Activated CD4-positive, alpha-beta T cell treated with anti-CD3 and anti-CD28 coated beads, Interleukin-2, amount 50 U/mL, for 16 hours (primary cell): ENCODE measurements at places on chromosomes 11 and 22.
A peak's percentile ranks its signal among the peaks of the same experiment; 100 is the strongest.

- no peak for DNase-seq
Measured at GRCh38 chr11:10529279-10529678, 11.7 kb downstream of the RNF141 start.

- DNase-seq, result no peak
Measured at GRCh38 chr22:31086703-31087330, 5.7 kb downstream of the SMTN start.

DNA sequence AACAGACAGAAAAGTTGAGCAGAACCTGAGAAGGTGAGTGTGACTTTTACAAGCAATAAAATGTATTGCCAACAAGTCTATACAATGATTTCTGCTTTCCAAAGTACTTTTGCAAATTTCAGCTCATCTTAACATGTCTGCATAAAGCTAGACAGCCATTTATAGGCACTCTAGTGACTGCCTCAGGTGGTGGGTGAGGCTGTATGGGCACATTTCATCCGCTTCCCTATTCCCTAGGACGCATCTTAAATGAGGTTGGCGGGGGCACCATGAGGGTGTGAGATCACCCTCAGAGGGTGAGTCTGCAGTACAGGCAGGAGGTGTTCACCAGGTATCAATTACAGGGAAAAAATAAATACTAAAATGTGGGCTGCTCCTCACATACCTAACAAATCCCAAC, 110.1 kb downstream of the ETS1 start:
- no peak for DNase-seq

DNA sequence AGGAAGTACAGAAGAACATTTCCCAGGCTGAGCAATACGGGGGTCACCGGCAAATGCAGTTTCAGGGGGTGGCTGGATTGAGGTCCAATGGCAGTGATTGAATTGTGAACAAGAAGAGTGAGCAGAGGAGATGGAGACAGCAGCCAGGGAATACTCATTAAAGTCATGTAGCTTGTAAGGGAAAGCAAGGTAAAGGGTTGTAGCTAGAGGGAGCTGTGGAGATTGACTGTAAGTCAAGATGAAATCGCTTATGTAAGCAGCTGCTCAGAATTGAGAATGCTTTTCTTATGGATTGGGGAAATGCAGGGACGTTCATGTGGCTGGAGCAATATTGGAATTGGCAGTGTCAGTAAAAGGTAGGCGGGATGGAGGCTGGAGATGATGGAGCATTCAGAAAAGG, 111.4 kb upstream of the TBCEL start:
- no peak for DNase-seq

DNA sequence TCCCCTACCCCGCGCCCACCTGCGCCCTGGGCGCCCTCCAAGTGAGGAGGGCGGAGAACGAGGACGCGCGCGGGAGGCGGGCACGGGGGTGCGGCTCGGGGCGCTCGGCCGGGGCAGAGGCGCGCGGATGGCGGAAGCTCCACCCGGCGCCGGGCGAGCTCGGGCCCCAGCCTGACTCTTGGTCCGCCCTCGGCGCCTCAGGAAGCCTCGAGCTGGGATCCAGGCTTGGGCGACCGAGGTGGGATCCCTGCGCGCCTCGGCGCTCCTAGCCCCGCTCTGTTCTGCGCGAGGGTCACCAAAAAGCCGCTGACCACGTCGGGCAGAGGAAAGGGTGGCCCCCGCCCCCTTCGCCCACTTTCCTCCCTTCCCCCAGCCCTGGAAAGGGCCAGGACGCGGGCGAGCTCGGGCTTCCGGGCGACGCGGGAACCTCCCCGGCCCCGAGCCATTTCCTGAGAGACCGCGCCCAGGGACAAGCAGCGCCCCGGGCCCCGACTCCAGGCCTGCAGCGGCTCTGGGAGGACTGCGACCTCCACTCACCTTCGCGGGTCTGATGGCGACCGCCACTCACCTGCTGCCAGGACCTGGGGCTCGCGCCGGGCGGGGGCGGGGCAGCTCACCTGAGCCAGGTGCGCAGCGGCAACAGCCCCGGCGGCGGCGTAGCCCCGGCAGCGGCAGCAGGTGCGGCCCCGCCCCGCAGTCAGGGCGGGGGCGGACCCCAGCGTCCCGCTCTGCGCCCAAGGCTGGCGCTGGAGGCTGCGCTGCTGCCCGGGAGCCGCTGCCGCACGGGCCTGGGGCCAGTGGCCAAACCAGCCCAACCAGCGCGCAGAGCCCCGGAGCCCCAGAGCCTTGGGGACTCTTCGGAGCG, 2.2 kb upstream of the SIGIRR start:
- DNase-seq, result peak; percentile 20

DNA sequence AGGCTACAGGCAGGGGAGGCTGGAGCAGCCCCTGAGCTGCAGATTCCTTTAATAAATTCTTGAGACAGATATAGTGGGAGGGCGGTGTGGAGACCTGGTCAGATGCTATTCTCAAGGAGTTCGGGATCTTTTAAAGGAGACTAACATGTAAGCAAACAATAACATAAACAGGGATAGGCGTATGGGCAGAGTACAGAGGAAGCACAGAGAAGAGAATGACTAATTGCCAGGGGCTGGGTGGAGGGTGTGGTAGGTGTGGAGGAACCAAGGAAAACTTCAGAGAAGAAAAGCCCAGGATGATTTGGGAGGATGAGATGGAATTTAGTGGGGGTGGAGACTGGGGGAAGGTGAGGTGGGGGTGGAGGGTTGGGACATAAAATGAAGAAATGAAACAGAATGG, 9.7 kb upstream of the HEPHL1 start:
- no peak for DNase-seq

- DNase-seq, result no peak
Measured at GRCh38 chr11:17421781-17422180, 33.3 kb upstream of the KCNJ11 start.

DNA sequence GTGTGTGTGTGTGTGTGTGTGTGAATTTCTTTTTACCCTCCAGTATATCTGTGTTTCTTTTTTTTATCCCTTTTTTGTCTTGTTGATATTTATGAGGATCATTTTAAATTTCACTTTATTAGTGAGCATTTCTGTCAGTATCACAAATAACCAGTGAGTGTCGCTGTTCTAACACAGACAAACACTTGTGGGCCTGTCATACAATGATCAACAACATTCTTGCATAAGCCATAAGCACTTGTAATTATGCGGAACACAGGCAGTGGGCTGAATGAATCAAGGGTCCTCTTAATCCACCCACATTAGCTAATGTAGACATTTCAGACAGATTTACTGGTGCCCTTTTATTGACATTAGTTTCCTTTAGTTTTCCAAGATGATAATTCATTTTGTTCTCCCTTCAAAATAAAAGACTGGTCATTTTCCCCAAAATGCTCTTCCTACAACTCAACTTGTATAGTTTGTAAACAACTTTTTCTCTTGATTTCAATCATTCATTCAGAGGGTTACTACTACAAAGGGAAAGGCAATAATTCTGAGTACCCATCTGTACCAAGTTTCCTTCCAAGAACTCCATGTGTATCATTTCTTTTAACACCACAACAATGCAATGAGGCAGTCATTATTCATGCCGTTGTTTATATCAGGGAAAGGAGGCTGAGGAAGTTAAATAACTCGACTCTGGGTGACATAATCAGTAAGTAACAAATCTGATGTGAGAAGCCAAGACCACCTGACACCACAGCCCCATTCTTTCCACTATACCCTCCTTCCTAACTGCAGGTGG, 34.5 kb upstream of the ANO3 start:
- peak; percentile 26 for DNase-seq

- DNase-seq, result no peak
Measured at GRCh38 chr11:124930799-124931198, 5.0 kb downstream of the HEPACAM start.

GRCh38 chr11:67396587-67397389, 4.9 kb downstream of the PPP1CA start:
- DNase-seq, result no peak

DNA sequence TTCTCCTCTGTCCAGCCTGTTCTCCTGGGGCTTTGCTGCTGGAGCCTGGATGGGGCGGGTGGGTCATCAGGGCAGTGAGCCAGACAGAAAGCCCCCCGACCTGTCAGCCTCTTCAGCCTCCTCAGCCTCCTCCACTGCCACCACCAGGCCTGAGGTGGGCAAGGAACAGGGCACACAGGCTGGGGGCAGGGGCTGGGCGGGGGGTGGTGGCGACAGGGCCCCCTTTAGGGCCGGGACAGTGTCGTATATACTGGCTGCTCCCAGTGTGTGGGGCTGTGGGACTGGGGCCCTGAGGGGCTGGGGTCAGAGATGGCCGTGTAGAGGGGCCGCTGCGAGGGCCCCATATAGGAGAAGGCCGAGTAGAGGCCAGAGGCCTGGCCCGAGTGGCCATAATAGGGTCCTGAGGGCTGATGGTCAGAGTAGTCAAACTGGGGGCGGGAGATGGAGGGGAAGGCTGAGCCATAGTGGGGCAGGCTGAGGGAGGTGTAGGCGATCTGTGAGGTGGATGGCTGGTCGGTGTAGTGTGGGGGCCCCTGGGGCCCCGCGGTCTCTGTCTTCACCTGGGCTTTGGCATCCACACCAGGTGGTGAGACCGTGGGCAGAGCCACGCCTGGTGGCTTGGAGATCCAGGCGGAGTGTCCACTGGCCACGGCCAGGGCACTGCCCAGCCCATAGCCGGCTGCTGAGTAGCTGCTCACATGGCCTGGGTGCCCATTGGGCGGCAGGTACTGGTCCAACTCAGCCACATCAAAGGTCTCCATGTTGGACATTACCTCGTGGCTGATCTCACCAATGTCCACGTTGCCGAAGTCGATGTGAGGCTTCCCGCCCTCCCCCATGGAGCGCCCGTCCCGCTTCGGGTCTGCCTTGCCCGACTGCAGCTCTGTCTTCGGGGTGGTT, 10.8 kb downstream of the SOX10 start:
- DNase-seq, result no peak

DNA sequence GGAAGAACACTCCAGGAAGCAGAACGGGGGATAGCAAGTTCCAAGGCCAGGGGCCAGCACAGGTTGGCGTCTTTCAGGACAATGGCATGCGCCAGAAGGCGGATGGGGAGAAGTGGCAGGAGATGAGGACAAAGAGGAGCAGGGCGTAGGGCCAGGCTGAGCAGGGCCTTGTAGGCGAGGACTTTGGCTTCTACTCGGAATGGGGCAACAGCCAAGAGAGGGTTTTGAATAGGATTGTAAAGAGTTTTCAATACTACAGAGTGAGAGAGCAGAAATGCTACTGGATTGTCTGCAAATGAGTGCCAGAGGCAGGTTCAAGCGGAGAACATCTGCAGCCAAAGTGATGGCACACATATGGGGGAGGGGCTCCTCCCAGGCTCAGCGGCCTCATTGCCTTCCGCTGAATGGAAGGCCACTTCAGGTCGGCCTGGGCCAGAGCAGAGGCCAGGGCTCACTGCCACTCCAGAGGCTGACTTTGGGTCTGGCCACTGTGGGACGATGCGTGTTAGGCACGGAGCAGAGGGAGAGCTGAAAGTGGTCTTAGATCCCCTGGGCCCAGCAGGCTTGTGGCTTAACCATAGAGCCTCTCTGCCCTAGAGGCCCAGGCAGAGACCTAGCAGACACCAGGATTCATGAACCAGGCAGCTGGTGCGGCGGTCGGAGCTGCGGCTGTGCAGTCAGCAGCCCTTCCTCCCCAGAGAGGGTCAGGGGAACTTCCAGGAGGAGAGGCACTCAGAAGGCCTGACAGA, 118.2 kb downstream of the DSCAML1 start:
- no peak for DNase-seq

- DNase-seq, result peak; percentile 45
Measured at GRCh38 chr11:118353084-118353710, 6.2 kb upstream of the UBE4A start.

- DNase-seq, result no peak
Measured at GRCh38 chr11:75333022-75333806, 18.2 kb downstream of the ARRB1 start.

DNA sequence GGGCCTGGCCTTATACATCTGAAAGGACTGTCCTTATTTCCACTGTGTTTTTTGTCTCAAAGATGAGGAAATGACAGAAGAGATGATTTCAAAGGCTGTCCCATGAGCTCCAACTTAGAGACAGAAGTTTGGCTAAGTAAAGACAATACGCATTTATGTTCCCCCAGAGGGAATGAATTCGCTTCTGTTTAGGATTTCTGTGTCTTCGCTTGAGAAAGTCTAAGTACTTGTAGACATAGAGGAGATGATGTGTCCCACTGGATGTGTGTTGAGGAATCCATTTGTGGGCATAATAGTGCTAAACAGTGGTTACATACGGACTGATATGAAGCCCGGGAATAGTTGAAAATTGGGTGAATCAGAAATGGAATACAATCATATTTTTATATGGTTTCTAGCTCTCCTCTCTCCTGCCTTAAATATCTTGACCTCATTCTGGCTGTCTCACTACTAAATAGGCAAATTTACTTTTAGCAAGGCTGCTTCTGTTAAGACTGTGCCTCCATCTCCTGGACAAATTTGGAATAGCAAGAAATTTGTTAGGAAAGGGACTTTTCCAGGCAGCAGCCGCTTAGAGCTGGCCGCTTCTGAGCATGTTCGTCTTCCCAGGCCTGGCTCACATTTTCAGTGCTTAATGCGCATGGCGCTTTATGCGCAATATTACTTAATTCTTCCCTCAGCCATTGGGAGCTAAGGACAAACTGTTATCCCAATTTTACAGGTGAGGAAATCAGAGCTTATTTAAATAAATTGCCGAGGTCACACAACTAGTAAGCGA, 1.9 kb upstream of the PEX26 start:
- peak; percentile 66 for DNase-seq

DNA sequence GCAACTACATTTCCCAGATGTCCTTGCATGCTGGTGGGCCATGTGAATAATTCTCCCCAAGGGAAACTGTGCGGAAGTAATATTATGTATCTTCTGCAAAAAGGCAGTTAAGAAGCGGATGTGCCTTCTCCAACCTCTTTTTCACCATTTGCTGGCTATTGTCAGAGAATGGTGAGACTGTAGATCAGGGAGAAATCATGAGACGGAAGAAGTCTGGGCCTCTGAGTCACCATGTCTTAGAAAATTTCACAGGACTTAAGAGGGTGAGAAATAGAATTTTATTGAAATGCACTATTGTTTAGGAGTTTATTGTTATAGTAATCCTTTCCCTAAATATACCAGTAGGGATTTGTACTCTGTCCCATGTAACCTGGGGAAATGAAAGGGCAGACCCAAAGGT, 298.7 kb upstream of the ZC3H12C start:
- no peak for DNase-seq

DNA sequence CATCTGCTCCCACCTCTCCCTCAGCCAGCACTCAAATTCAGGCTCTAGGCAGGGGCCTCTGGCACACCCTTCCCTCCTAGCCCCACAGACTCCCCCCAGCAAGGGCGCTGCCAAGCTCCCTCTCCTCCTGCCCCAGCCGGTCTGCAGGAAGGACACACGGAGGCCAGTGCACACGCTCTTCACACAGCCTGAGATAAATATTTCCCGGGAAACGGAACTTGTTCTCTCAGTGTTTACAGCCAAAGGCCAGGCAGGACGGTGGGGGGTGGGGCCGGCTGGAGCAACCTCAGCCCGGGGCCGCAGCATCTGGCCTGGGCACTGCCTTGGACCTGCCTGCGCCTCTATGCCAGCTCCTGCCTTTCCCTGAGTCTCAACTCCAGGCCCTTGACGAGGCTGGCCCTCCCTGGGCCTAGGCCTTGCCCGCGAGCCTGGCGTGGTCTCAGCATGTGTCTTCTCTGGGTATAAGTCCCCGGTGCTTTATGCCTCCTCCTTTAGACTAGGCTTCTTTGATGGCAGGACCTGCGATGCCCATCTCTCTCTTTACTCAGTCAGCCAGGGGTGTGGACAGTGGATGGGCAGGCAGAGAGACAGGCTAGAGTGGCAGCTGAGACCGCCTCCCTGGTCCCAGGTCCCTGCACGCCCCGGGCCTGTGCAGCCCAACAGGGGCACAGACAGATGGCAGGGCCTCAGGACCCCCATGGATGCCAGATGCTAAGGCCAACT, 48.4 kb downstream of the PDE2A start:
- no peak for DNase-seq
